A549 treated with dexamethasone at 1 μM for 4 hours (cell line): ENCODE measurements at places on chromosomes 2 and 18. TPM values are rescaled to one million over a fixed set of nuclear protein-coding genes. Genes with fewer than 3 reads are reported as not detected.

The OXER1 gene
- not detected in 5 replicates for total RNA-seq

The TMEM17 gene
- 3.5 to 4.8 TPM (median 3.8 TPM) in 5 replicates for total RNA-seq

The FIGN gene
- 1.3 to 3.0 TPM (median 2.7 TPM) in 5 replicates for total RNA-seq

The GTF3C2 gene
- total RNA-seq = 57.2 to 68.7 TPM (median 63.7 TPM) in 5 replicates

The EPC2 gene
- 10.5 to 12.9 TPM (median 11.1 TPM) in 5 replicates for total RNA-seq
